ENCODE measurements at places on chromosomes 5 and 9. TPM values are rescaled to one million over a fixed set of nuclear protein-coding genes. Genes with fewer than 3 reads are reported as not detected.

The NR2F1 gene
- 90.8 TPM for total RNA-seq

The MCC gene
- total RNA-seq = 41.3 TPM

GRCh38 chr5:124634741-124635323 is 111.6 kb downstream of the ZNF608 start:
- peak; percentile 70 for DNase-seq
- peak overlapping the region; percentile 45 for H3K27ac ChIP-seq
- no peak overlapping the region for H3K4me3 ChIP-seq

- no peak overlapping the region for H3K4me3 ChIP-seq
- H3K36me3 ChIP-seq = no peaks in the 10 kb centered on the region
- H3K27me3 ChIP-seq = no peaks in the 10 kb centered on the region
- no peaks in the 10 kb centered on the region for H3K4me1 ChIP-seq
- H3K27ac ChIP-seq = no peak overlapping the region
- no peak for DNase-seq
Measured at GRCh38 chr9:114454652-114455051, 50.6 kb downstream of the WHRN start.

The BASP1 gene
- 186 TPM for total RNA-seq

The ANXA2R gene
- total RNA-seq = 3.1 TPM

The SPINK7 gene
- not detected for total RNA-seq

GRCh38 chr9:36847781-36848673 is 186.0 kb downstream of the PAX5 start:
- H3K27ac ChIP-seq = no peak overlapping the region
- no peaks in the 10 kb centered on the region for H3K4me1 ChIP-seq
- peaks cover 10% of the 10 kb centered on the region for H3K27me3 ChIP-seq
- peak; percentile 22 for DNase-seq
- no peaks in the 10 kb centered on the region for H3K36me3 ChIP-seq

DNA sequence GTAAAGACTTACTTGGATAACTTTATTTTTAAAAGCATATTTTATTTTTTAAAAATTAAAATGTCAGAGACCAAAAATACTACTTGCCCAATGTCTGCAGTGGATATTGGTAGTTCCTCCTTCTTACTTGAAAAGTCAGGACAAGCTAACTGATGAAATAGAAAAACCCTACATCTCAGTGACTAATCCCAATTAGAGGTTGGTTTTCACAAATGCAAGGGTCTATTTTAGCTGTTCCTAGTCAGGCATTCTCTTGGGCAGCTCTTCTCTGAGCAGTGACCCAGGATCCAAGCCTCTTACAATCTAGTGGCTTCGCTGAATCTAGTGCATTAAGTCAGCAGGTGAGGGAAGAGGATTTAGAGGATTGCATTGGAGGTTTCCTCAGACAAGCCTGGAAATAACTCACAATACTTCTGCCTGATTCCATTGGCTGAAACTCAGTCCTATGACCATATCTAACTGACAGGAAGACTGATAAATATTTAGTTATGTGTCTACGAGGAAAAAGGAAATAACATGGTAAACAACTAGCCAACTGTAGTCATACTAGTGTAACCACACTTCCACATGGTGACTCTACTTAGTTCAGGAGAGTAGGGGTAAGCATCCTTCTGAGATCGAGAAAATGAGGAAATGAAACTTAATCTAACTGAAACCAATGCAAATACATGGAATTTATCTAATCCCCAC is 34.2 kb upstream of the MIER3 start:
- H3K27me3 ChIP-seq = no peaks in the 10 kb centered on the region
- no peaks in the 10 kb centered on the region for H3K4me1 ChIP-seq
- H3K27ac ChIP-seq = no peak overlapping the region
- H3K36me3 ChIP-seq = no peaks in the 10 kb centered on the region
- H3K4me3 ChIP-seq = no peak overlapping the region
- DNase-seq = no peak

The KCNN2 gene
- 0.50 TPM for total RNA-seq

- no peak for DNase-seq
- no peaks in the 10 kb centered on the region for H3K27me3 ChIP-seq
- H3K4me1 ChIP-seq = no peaks in the 10 kb centered on the region
- H3K36me3 ChIP-seq = no peaks in the 10 kb centered on the region
Measured at GRCh38 chr5:156800929-156801328, 49.2 kb upstream of the PPP1R2B start.

GRCh38 chr9:134858051-134858841 is 22.4 kb upstream of the FCN2 start:
- no peak overlapping the region for H3K27ac ChIP-seq
- DNase-seq = peak; percentile 68

The PPIC gene
- 70.1 TPM for total RNA-seq

GRCh38 chr9:131365546-131365945 is 28.3 kb upstream of the PRRC2B start:
- no peak overlapping the region for H3K27ac ChIP-seq
- DNase-seq = no peak
- H3K4me1 ChIP-seq = no peaks in the 10 kb centered on the region
- no peak overlapping the region for H3K4me3 ChIP-seq

DNA sequence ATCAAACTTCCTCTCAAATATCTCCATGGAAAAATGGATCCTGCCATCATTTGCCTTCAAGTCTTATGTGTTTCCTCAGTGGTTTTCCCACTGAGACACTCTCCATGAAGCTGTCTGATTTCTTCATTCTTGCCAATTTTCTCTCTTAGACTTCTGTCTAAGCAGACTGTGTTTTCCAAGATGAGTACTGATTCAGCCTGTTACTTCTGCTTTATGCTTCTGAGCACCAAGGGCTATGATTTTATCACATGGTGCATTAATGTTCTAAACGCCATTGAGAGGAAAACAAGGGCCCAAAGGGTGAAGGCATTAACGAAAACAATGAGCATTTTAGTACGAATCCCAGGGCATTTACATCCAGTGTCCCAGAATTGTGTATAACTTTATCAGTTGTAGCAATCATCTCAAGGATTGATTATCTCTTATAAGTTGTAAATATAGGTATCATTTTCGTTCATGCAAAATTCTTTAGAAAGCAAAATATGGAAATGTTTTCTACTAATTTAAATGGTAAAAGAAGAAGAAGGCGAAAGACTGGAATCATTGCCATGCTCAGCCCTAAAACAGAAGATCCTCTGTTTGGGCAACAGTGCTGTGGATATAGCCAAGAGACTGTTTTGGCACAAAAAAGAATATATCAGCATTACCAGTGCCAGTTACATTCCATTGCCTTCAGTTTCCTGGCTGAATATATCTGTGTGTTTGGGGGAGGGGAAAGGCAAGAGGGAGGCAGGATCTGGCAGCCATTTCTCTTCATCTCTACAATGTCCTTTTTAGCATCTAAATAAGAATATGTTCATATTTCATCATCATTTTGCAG is 537.6 kb downstream of the ANXA1 start:
- no peak overlapping the region for H3K27ac ChIP-seq
- H3K4me3 ChIP-seq = no peak overlapping the region
- no peaks in the 10 kb centered on the region for H3K4me1 ChIP-seq
- no peak for DNase-seq
- no peaks in the 10 kb centered on the region for H3K27me3 ChIP-seq

- DNase-seq = no peak
- no peak overlapping the region for H3K27ac ChIP-seq
- no peaks in the 10 kb centered on the region for H3K36me3 ChIP-seq
- no peaks in the 10 kb centered on the region for H3K27me3 ChIP-seq
- H3K4me1 ChIP-seq = peaks cover 27% of the 10 kb centered on the region
Measured at GRCh38 chr9:129478961-129479630, 141.8 kb downstream of the C9orf50 start.

- DNase-seq = no peak
- no peaks in the 10 kb centered on the region for H3K4me1 ChIP-seq
- H3K27me3 ChIP-seq = no peaks in the 10 kb centered on the region
- H3K27ac ChIP-seq = no peak overlapping the region
- H3K36me3 ChIP-seq = no peaks in the 10 kb centered on the region
Measured at GRCh38 chr9:87629104-87629503, 96.8 kb upstream of the CTSL start.

The FAM193B gene
- total RNA-seq = 17.5 TPM

DNA sequence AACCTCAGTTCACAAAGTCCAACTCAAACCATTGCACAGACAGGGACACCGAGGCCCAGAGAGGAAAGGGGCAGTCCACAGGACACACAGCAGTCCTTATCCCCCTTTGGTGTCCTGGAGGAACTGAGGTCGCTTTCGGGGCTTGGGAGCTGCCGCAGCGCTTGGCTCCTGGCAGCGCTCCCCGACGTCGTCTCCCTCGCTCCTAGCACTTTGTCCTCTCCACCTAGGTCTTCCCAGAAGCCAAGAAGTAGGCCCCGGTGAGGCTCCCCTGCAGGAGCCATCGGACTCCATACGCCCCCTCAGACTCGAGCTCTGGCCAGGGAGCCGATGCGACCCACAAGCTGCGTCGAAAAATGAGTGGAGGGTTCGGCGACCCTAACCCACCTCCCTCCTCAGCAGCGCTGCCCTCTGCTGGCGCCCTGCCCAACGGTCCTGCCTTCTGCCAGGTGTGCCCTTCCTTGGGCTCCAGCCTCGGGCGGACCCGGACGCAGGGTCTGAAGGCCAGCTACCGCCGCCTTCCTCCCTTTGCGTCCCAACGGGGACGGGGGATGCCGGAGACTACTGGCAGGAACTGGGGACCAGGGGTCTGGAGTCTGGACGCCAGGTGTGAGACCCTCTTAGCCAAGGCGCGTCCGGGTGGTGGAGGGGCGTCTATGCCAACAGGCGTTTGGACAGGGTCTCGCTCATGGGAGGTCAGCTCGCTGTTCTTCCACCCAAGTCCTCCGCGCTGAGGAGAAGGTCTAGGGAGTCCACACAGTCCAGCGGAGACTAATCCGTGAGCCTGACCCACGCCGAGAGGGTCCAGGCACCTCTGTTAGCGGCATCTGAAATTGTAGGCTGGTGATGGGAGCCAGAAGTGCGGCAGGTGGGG is 2.1 kb upstream of the PRDM12 start:
- H3K27ac ChIP-seq = no peak overlapping the region
- no peak for DNase-seq
- peaks cover 89% of the 10 kb centered on the region for H3K27me3 ChIP-seq
- no peaks in the 10 kb centered on the region for H3K36me3 ChIP-seq
- no peaks in the 10 kb centered on the region for H3K4me1 ChIP-seq

GRCh38 chr9:136939996-136940525 is 4.5 kb downstream of the FBXW5 start:
- no peak for DNase-seq
- peaks cover 38% of the 10 kb centered on the region for H3K36me3 ChIP-seq
- H3K27me3 ChIP-seq = no peaks in the 10 kb centered on the region
- H3K4me3 ChIP-seq = no peak overlapping the region
- H3K27ac ChIP-seq = no peak overlapping the region
- H3K4me1 ChIP-seq = peaks cover 2% of the 10 kb centered on the region

DNA sequence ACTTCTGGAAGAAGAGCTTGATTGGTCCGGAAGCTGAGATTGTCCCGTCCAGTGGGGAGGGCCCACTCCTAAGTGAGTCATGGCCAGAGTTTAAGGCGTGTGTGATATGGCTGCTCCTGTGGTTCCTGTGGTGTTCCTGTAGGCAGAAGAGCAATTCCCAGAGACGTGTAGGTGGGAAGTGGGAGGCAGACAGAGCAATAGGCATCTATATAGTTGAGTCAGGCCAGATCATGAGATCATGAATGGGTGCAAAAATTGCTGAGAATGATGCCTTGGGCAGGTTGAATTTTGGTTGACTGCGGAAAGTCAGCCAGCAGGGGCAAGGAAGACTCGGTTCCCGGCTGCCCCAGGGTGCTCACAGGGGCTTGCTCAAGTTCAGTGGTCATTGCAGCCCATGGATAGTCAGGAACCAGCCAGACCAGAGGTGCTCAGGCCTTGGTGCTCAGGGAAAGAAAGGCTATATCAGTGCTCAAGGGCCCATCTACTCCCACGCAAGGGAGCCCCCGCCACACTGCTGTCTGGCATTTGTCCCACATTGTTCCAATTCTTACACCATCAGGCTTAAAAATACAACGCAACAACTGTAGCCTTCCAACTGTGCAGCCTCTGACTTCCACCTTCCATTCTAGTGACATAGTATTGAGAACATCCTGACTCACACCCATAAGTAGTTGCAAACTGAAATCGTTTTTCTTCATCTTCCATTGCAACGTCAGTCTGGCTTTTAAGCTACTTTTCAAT is 21.0 kb upstream of the GSN start:
- no peaks in the 10 kb centered on the region for H3K36me3 ChIP-seq
- H3K4me3 ChIP-seq = no peak overlapping the region
- H3K4me1 ChIP-seq = peaks cover 6% of the 10 kb centered on the region
- H3K27me3 ChIP-seq = no peaks in the 10 kb centered on the region

DNA sequence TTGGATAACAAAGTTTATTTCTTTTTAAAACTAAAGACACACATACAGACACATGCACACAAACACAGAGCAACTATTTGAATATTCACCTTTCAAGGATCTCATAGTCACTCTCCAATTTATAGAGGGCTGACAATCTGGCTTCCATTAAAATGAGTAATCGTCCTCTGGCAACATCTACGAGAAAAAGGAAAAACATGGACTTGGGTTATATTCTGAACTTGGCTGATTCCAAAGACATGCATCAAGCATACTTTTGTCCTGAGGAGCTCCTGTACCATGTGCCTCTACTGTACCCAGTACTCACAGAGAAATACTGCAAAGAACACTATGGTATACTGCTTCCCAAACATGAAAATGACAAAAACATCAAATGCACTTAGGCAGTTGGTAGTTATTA is 15.4 kb downstream of the IARS1 start:
- no peak overlapping the region for H3K27ac ChIP-seq
- H3K4me1 ChIP-seq = peaks cover 4% of the 10 kb centered on the region
- DNase-seq = peak; percentile 65
- H3K36me3 ChIP-seq = peaks cover 16% of the 10 kb centered on the region
- H3K4me3 ChIP-seq = no peak overlapping the region

GRCh38 chr9:32490601-32491000 is 35.4 kb downstream of the RIGI start:
- peaks cover 2% of the 10 kb centered on the region for H3K36me3 ChIP-seq
- peaks cover 4% of the 10 kb centered on the region for H3K4me1 ChIP-seq
- H3K27me3 ChIP-seq = no peaks in the 10 kb centered on the region
- no peak for DNase-seq
- H3K27ac ChIP-seq = no peak overlapping the region

DNA sequence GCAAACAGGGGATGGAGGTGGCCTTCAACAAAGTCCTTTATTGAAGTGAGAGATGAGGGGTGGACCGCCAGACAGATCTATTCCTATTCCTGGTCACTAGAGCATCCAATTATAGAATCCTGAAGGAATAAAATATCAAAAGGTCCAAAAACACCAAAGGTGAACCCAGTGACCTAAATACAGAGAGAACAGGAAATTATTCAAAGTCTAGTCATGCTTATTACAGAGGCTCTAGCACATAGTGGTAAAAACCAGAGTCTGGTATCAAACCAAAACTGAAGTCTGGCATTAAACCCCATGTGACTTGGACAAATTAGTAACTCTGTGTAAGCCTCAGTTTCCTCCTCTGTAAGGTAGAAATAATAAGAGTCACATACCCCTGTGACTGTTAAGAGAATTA is 100.5 kb upstream of the SNX2 start:
- no peaks in the 10 kb centered on the region for H3K36me3 ChIP-seq
- no peaks in the 10 kb centered on the region for H3K27me3 ChIP-seq
- no peaks in the 10 kb centered on the region for H3K4me1 ChIP-seq
- no peak overlapping the region for H3K27ac ChIP-seq
- no peak for DNase-seq

DNA sequence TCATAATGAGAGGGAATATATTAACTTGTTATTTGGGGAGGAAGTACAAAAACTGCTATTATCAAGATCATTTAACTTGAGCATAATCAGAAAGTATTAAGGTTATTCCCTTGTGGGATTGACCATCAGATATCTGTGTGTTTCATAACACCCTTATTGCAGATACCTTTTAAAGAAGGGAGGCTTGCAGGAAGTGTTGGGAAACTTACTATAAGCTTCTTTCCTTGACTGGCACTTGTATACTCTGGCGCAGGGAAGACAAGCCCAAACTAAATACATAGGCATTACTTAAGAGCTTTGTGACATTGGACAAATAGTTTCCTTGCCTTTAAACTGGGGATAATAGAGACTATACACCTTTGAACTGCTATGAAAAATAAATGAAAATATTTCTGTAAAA is 50.9 kb downstream of the PIK3R1 start:
- no peak for DNase-seq
- H3K27ac ChIP-seq = no peak overlapping the region
- H3K36me3 ChIP-seq = no peaks in the 10 kb centered on the region
- peaks cover 42% of the 10 kb centered on the region for H3K4me1 ChIP-seq

All from fibroblast of lung (primary cell).